ENCODE measurements at places on chromosomes 11 and 22.

DNA sequence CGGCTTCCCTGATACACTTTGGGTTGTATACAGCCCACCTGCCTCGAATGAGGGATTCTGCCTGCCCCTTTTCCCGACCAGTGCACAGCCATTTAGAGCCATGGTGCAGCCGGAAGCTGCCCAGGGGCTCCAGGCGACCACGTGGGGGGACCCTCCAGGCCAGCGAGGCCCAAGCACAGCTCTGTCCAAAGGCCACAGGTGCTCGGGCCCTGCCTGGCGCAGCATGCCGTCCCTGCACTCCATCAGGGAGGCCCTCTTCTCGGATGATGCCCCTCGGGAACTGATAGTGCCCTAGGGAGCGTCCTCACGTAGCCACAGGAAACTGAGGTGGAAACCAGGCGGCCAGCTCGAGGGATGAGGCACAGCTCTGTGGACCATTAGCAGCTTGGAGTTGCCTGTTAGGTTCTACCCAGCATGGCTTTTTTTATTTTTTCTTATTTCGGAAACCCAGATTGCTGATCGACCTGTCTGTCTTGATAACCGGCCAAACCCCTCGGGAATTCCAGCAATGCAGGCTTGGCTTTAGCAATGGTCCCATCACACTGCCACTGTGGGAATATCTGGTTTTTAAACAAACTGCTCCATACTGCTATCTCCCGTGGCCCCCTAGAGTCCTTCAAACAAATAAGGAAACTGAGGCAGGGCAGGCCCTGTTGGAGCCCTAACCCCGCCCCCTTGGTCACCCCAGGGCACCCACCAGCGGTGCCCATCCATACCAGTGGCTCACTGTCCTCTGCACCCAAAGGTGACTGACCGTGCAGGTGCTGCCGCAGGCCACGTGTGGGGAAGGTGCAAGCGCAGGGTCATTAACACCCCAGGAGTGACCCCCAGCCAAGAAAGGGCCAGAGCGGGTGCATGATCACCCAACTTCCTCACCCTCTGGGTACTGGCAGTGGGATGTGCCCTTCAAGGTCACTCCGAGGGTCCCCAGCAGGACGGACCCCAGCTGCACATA is 8.0 kb downstream of the ANO1 start:
- no peak for DNase-seq

GRCh38 chr11:87012089-87012488 is 25.6 kb upstream of the TMEM135 start:
- DNase-seq, result no peak

DNA sequence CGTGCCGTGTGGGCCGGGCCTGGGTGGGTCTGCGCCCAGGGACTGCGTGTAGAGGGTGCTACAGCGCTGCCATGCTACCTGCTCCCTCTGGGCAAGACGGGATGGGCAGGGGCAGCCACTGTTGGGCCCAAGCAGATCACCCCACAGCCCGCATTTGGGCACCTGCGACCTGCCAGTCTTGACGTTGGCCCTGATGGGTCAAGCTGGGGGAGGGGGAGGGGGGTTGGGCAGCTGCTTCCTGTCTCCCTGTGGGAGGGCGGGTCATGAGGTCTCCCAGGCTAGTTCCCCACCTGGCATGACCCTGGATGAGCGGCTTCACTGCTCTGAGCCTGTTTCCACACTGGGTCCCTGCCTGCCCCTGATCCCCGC is 2.8 kb upstream of the RPS19BP1 start:
- DNase-seq, result no peak

DNA sequence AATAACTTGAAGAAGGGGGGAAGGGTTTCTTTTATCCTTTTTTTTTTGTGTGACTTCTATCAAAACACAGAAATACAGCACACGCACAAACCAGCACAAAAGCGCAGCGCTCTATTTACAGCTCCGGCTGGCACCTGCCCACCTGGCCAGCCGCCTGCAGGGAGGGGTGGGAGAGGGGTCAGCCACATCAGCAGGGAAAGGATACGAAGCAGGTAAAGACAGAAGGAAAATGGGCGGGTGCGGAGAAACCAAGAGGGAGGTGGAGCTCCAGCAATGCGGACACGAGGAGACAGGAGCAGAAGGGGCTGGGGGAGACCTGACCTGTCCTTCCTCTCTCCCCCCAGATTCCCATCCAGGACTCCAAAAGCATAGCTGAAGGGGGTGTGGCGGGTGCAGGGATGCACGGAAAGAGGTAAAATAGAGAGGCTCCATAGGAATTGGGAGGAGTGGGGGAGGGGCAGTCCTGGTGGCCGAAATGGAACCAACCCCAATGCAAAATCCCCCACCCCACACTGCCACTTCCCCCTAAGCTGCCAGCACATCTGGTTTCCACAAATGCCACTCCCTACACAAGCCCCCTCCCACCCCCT is 14.1 kb downstream of the CXCR5 start:
- DNase-seq, result no peak

- DNase-seq, result no peak
Measured at GRCh38 chr22:48981371-48982061, 846.2 kb downstream of the BRD1 start.

DNA sequence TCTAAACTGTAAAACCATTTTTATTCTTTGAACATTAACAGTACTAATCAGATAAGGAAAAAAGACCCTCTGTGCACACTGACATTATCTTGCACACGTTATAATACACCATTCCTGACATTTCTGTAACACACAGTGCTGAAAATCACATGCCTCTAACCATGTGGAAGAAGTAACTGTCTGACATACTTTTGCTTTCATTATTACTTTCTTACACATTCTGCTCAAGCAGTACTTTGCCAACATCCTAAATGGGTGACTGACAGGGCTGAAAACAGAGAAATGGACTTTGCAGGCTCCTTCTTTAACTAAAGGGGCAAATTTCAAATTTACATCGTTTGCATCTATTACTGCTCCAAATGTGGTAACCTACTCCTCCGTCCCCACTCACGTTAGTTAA is 22.8 kb upstream of the TP53AIP1 start:
- no peak for DNase-seq
